Activated CD4-positive, alpha-beta memory T cell treated with anti-CD3 and anti-CD28 coated beads, Interleukin-2, amount 10 ng/mL, durations not matched to agents 7 days and 5 days (primary cell): ENCODE measurements at places on chromosomes 16 and 17.
A peak's percentile ranks its signal among the peaks of the same experiment; 100 is the strongest.

GRCh38 chr16:70594569-70594968, 51.8 kb upstream of the IL34 start:
- no peak for DNase-seq

DNA sequence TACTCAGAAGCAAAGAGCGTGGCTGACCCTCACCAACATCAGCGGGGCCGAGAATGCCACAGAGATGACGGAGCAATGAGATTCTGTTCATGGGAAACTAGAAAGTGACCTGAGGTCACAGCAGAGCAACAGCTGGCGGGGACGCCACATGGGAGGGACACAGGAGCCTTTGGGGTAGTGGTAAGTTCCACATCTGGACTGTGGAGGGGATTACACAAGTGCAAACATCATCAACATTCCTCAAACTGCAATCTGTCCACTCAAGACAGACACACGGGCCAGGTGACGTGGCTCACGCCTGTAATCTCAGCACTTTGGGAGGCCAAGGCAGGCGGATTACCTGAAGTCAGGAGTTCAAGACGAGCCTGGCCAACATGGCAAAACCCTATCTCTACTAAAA, 11.2 kb downstream of the HAGH start:
- DNase-seq, result no peak

DNA sequence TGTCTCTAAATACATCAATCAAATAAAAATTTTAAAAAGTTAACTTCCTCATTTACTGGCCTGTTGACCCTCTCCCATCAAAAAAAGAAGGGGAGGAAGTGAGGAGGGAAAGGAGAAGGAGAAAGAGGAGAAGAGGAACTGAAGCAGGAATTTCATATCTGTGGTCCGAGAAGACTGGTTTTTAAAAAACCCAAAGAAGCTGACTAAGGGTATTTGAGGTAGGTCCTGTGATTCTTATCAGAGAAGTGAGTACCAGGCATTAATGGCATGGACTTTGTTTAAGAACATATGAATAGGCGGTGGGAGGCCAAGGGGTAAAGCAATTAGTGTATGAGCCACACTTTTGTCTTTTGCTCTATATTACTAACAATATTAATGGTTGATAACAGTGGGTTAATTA, 2.0 kb downstream of the SLC46A1 start:
- no peak for DNase-seq

DNA sequence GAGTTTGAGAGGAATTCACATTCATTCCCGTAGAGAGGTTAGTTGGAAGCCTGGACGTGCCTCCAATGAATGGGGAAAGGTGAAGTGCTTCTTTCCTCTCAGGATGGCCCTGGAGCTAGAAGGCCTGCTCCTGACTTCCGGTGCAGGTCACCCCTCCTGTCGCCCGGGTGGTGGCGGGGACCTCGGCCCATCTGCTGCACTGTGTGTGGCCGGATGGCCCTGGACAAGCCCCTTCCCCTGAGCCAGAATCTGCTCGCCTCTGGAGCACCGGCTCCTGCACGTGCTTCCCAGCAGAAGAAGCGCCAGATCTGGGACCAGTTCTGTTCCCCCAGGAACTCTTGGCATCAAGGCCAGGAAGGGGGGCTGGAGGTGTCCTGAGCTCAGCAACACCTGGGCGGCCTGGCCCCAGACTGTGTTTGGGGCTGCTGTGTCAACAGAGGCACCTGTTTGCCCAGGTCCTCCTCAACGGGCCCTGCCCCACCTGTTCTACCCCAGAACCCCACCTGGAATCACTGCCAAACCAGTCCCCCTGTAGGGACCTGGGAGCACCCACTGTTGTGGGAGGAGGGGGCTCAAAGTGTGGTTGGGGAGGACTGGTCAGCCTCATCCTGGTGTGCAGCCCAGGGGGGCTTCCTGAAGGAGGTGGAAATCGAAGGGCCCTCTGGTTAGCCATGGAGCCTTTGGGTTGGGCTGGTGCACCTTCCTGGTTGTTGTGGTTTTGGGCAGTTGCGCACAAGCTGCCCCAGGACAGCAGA, 5.1 kb upstream of the PERCC1 start:
- DNase-seq, result no peak

- DNase-seq, result no peak
Observed at GRCh38 chr16:9118170-9118569, 26.7 kb downstream of the HAPSTR1 start.

- DNase-seq, result no peak
Observed at GRCh38 chr16:3607161-3607560, 4.2 kb downstream of the SLX4 start.

GRCh38 chr17:15081008-15081407, 184.1 kb downstream of the PMP22 start:
- DNase-seq, result no peak

DNA sequence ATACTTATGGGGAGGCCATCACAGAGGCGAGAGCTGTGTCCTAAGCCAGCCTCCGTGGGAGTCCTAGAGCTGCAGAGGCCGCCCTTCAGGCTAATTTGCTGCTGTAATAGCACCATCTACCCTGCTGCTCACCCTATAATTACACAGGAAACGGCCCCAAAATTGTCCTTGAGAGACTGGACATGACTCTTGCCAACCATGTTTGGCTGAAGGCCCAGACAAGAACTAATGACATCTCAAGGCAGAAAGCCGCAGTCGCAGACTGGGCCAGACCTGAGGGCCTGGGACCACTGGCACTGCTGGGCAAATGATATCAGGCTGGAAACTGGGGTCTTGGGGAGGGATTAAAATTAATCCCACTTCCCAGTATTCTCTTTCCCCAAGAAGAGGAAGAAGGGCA, 24.1 kb downstream of the PSMD7 start:
- no peak for DNase-seq

DNA sequence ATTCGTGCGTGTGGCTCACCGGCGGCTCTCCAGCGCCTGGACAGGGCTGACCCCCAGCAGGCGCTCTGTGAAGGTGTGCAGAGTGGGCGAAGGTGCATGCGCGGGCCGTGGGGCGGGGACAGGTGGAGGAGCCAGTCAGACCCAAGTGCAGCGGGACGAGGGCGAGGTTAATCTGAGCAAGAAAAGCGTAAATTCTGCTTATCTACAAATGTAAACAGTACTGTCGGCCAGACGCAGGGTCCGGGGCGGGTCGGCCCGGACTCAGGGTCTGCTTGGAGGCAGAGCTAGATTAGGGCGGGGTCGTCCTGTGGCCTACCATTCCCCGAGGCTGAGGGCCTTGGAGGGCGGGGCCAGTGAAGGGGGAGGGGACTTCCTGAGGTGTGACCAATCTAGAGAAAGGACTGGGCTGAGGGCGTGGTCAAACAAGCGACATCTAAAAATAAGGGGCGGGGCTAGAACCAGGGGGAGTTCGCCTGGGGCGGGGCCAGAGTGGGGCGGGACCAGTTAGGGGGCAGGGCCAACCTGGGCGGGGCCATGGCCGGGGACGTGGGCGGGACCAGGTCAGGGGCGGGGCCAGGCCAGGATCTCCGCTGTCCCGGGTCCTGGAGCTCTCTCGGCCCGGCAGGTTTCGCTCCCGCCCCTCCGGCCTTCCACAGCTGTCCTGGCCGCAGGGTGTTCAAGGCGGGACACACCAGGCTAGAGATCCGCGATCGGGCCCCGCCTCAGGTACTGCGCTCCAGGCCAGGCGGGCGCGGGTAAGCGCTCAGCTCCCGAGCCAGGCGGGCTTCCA, at the start of gene SEC14L5:
TSS of gene SEC14L5 (plus strand) at position 611 of the 790 bp plus-strand sequence. CDS start 994 bp downstream, outside the sequence.
- peak; percentile 96 for DNase-seq

DNA sequence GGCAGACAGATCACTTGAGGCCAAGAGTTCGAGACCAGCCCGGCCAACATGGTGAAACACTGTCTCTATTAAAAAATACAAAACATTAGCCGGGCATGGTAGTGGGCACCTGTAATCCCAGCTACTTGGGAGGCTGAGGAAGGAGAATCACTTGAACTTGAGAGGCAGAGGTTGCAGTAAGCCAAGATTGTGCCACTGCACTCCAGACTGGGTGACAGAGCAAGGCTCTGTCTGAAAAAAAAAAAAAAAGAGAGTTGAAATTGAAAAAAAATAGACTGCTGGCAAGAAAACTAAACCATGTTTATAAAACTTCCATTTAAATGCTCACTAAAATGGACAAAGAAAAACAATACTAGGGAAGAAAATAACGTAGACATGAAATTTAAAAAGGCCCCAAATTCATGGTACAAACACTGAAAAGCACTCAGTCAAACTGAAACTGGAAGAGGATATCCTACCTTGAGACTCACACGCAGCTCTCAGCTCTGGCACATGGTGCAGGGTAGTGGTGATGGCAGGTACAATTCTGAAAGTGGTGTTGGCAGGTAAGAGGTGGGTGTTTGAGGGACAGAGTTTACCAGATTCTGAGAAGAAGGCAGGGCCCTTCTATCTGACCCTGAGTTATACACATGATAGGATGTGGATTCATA, 19.3 kb downstream of the CNTROB start:
- DNase-seq, result peak; percentile 67

DNA sequence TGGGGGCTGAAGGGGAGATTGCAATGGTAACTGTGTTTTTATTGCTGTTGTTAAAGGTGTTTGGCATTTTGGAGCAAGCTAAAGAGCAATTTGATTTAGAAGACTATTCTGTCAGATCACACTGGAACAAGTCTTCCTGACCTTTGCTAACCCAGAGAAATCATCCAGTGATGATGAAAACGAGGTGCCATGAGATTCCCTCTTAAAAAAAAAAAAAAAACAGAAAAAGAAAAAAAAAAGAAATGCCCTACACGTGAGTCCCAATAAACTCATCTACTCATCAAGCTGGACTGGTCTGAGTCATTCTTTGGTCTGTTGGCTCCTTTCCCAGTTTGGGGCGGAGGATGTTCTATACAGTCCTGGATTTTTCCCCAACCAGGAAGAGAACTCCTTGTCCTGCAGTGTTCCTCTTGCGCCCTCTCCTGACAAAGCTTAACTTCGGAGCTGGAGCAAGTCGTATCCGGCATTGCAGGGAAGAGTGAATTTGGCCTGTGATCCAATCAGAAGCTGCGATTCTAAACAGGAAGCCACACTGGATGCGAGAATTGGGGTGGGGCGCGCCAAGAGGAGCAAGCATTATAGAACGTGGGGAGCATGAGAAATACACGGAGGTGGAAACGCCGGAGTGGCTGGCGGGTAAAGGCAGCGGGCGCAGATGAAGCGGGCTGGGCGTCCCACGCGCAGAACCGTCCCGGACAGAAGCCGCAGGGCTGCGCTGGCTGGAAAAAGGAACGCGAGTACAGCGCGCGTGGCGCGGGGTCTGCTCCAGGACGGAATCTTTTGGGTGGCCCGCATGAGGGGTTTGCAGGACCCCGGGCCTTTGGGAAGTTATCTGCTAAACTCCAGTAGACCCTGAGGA, 22.4 kb upstream of the CRYM start:
- DNase-seq, result peak; percentile 59

- no peak for DNase-seq
Observed at GRCh38 chr17:28100251-28100650, 57.8 kb downstream of the NLK start.

DNA sequence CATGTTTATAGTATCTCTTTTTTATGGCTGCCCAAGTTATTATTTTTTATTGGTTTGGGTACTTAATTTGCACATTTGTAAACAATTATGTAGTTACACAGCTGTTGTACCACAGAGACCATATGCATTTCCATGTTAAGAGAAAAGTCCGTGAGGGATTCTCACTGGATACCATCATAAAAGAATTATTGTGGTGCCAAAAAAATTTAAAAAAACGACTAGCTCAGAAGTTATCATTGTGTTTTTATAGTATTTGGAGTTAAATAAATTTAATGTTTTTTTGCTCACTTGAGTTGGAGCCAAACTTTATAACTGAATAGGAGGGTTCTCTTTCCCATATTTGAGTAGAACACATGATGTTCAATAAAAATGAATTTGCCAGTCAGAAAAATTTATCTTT, 618.7 kb downstream of the WWOX start:
- no peak for DNase-seq

GRCh38 chr17:27491713-27492190, 35.5 kb downstream of the KSR1 start:
- DNase-seq, result no peak

DNA sequence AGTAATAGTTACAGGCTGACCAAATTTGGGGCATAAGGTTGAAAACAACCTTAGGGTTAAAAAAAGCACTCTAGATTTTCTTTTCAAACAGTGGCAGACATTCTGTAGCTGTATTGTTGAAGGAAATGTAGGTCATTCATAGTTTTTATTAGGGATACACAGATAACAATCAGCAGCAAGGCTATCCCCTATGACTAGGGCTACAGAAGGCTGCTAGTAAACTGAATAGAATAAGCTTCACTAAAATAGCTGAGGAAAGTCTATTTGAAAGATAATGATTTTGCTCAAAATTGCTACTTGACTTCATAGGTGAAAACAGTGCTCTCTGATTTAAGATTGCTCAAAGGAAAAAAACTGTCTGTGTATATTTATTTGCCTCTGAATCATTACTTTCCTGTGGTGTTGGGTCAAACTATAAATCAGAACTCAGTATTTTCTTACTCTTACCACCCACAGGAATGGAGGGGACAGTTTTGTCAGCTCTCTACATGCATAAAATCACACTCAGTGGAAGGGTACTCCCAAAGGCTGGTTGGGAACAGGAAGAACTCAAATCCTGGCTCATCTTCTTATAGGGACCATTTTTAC, 24.8 kb downstream of the RPGRIP1L start:
- no peak for DNase-seq

- DNase-seq, result no peak
Observed at GRCh38 chr17:1244606-1245012, 25.6 kb upstream of the BHLHA9 start.

DNA sequence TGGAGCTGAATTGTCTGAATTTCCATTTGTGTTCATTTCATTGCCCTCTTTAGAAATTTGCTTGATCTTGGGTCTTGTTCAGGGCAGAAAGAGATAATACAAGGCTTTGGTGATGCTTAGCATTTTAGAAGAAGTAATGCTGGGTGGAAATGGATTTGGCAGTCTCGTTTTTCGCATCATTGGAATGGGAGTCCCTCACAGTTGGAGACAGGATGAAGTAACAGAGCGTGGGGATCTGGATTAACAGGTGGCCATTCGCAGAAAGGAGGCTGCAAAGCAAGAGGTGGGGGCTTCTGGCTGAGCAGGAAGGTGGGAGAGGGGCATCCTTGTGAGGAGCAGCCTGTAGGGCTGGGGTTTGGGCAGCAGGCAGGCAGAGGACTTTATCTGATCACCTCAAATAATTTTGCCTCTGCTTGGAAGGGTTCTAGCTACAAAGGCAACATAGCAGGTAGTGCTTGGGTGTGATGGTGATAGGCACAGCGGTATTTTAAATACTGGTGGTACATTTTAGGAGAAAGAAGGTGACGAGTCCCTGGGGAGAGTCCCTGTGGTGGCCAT, 17.0 kb downstream of the KSR1 start:
- no peak for DNase-seq

- DNase-seq, result no peak
Observed at GRCh38 chr17:77153472-77153871, 12.7 kb downstream of the SEC14L1 start.

DNA sequence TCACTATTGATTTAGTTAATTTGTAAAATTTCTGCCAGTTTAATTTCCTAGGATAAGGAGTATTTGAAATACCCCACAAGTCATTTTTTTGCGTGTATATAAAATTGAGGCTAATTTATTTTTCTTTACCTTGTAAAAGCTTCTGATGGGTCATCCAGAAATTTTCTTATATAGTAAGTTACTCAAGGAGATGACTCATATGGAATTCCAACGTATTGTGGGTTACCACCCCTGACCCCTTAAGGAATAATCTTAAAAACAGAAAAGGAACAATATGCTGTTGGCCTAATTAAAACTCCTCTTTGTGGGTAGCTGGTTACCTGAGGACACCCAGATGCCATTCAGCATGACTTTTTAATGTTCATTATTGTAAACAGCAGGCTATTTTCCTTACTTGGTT, 13.6 kb downstream of the HEATR6 start:
- no peak for DNase-seq

GRCh38 chr17:51371732-51372151, 111.4 kb downstream of the UTP18 start:
- DNase-seq, result peak; percentile 60

- DNase-seq, result no peak
Observed at GRCh38 chr17:80765241-80765961, 220.8 kb downstream of the RPTOR start.

GRCh38 chr17:61379457-61380216, 20.0 kb upstream of the TBX2 start:
- no peak for DNase-seq
